Stimulated activated CD8-positive, alpha-beta memory T cell treated with anti-CD3 and anti-CD28 coated beads, Interleukin-7, amount 100 ng/mL, for 48 hours (primary cell): ENCODE measurements at places on chromosomes 4 and X.

DNA sequence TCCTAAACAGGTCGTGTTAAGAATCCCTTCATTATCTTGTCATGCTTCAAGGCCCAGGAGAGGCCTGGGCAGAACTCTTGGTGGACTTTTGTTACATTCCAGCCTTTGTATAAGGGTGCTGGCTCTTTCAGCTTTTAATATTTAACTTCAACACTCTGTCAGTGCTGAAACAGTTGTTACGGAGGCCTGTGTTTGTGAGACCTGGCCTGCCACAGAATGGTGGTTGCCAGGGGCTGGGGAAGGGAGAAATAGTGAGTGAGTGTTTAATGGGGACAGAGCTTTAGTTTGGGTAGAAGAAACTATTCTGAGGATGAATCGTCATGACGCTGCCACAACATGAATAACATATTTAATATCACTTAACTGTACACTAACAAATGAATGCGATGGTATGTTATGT lies 1027.6 kb upstream of the PRKX start:
- DNase-seq: no peak

DNA sequence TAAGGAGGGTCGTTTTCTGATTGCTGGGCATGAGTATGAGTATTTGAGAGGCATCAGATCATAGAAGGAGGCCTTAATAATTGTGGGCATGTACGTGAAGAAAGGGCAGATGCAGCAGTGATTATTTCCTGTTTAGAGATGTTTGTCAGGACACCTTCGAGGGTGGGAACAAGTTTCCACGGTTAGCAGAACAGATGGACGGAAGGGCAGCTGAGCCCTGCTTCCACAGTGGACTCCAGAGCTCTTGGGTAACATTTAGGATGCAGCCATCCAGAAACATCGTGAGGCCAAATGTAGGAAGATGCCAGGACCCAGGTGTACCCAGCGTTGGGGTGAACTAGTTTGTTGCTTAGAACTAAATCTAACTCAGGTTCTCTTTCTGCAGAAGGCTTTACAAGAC lies 231.3 kb upstream of the FAT1 start:
- DNase-seq: no peak

DNA sequence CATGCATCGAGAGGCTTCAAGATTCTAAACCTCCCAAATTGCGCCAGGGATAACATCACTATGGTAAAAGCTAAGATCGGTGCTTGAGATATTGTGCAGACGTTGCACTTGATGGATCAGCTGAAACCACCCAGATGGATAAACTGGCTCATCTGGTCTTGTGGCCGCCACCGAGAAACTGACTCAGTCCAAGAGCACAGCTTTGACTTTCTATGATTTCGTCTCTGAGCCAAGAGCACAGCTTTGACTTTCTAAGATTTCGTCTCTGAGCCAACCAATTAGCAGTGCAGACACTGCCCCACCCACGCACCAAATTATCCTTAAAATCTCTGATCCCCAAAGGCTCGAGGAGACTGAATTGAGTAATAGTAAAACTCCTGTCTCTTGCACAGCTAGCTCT lies 687.2 kb downstream of the FAM133A start:
- DNase-seq: no peak

DNA sequence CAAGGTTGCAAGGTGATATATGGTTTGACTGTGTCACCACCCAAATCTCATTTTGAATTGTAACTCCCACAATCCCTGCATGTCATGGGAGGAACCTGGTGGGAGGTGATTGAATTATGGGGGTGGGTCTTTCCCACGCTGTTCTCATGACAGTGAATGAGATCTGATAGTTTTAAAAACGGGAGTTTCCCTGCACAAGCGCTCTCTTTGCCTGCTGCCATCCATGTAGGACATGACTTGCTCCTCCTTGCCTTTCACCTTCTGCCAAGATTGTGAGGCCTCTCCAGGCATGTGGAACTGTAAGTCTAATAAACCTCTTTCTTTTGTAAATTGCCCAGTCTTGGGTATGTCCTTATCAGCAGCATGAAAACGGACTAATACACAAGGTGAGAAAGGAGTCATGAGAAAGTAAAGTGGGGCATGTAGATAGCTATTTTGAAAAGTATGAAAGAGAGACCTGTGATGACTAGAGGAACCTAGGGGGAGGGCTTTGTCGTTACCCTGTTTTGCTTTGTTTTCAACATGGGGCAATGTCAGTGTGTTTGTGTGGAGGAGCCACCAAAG lies 6.3 kb downstream of the ZBTB49 start:
- no peak for DNase-seq

GRCh38 chr4:20882500-20882899 lies 182.2 kb downstream of the PACRGL start:
- DNase-seq: no peak

GRCh38 chrX:54181202-54181953 lies 1.7 kb downstream of the FAM120C start:
- no peak for DNase-seq

DNA sequence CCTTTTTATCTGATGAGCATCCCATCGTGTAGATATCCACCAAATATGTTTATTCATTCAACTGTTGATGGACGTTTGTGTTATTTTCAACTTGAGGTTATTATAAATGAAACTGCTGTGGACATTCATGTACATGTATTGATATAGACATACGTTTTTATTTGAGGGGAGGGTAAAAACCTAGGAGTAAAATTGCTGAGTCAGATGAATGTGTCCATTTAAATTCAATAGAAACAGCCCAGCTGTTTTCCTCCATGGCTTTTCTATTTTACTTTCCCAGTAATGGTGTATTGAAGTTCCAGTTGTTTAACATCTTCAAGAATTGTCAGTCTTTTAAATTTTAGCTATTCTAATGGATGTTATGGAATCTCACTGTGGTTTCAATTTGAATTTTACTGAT lies 348.7 kb upstream of the GALNTL6 start:
- DNase-seq: no peak

- DNase-seq: no peak
These were observed 1075.7 kb upstream of the PABPC4L start for GRCh38 chr4:135277068-135277979.

DNA sequence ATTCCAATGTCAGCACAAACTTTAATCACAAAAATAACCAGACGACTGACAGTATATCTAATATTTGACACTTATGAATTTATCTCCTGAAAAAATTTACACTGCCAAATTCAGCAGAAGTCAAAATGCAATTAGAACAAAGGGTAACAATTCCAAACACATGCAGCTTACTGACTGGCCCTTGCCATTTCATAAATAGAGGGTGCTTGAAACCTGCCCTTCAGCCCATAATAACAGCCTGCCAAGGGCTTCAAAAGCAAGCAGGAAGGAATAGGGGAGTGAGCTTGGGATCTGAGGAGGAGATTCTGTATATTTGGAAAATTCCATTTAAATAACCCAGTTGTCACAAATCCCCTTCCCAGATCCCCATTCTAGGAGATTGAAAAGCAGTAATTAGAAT lies 66.1 kb upstream of the IQCM start:
- no peak for DNase-seq

DNA sequence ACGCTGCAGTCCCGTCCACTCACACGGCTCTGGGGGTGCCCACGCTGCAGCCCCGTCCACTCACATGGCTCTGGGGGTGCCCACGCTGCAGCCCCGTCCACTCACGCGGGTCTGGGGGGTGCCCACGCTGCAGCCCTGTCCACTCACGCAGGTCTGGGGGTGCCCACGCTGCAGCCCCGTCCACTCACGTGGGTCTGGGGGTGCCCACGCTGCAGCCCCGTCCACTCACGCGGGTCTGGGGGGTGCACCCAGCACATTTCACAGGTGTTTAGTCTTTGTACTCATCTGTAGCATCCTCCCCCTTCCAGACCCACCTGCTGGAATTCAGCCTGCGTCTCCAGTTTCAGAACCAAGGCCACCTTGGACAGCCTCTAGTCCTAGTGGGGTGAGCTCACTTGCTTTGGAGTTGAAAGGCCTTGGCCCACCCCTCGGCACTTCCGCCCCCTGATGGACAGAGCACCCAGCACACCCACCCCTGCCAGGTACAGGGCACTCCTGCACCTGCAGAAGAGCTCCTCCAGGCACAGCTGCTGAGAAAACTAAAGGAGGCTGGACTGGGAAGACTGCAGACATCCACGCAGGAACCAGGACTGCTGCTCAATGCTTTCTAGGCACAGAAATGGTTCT lies 73.0 kb downstream of the ABLIM2 start:
- DNase-seq: no peak

GRCh38 chr4:83701041-83701440 lies 165.1 kb downstream of the GPAT3 start:
- no peak for DNase-seq

DNA sequence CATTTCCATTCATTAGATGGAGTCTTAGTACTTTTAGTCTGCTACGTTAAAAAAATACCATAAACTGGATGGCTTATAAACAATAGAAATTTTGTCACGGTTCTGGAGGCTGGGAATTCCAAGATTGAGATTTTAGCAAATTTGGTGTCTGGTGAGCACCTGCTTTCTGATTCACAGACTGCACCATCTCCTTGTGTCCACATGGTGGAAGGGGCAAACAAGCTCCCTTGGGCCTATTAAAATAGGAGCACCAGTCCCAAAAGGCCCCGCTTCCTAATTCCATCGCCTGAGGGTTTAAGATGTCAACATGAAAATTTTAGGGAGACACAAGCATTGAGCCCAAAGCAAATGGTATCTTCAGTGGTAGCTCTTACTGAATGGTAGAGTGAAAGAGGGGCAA lies 120.5 kb upstream of the MAP9 start:
- no peak for DNase-seq

GRCh38 chr4:168843635-168844034 lies 166.4 kb downstream of the CBR4 start:
- no peak for DNase-seq

DNA sequence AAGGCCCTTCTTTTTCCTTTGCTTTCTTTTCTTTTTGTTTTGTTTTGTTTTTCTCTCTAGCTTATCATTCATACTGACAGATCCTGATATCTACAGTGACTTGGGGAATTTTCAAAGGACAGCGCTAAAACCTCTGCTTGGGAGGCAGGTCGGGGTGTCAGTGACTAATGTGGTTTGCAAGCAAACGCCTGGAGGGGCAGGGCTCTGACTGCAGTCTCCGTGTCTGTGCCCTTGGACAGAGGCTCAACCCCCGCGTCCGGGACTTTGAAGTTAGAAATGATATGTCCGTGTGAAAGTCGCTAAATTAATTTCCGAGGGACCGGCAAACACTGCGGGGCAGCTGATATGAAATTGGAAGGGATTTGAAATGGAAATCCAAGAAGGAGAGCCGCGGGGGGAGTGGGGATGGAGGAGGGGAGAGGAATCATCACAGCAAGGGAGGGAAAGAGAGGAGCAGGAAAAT lies 312.4 kb downstream of the DHRSX start:
- no peak for DNase-seq

GRCh38 chrX:78800114-78800513 lies 52.6 kb downstream of the LPAR4 start:
- DNase-seq: no peak

- DNase-seq: no peak
These were observed 45.5 kb upstream of the RBPJ start for GRCh38 chr4:26275281-26275680.

DNA sequence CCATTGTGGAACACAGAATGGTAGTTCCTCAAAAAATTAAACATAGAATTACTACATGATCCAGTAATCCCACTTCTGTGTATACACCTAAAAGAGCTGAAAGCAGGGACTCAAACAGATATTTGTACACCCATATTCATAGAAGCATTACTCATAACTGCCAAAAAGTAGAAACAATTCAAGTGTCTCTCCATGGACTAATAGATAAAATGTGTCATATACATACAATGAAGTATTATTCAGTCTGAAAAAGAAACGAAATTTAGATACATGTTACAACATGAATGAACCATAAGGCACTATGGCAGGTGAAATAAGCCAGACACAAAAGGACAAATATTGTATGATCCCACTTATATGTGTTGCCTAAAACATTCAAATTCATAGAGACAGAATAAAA lies 145.1 kb downstream of the ANTXR2 start:
- no peak for DNase-seq

DNA sequence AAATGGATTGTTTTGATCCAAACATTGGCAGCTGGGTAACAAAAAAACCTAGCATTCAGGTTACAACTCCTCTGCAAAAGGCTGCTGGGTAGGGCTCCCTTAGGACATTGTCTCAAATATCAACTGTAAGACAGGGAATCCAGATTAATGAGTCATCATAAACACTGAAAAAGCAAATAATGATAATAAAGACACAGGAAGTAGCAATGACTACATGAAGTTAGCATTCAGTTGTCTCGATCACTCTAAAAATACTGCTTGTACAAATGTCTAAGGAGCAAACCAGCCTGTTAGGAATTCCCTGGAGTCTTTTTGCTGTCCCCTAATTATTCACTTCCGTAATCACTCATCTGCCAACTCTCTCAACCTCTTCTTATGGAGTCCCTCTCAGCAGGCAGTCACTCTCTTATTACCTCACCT lies 259.2 kb downstream of the GPC3 start:
- DNase-seq: no peak

GRCh38 chrX:115650449-115650848 lies 89.5 kb downstream of the PLS3 start:
- DNase-seq: no peak

DNA sequence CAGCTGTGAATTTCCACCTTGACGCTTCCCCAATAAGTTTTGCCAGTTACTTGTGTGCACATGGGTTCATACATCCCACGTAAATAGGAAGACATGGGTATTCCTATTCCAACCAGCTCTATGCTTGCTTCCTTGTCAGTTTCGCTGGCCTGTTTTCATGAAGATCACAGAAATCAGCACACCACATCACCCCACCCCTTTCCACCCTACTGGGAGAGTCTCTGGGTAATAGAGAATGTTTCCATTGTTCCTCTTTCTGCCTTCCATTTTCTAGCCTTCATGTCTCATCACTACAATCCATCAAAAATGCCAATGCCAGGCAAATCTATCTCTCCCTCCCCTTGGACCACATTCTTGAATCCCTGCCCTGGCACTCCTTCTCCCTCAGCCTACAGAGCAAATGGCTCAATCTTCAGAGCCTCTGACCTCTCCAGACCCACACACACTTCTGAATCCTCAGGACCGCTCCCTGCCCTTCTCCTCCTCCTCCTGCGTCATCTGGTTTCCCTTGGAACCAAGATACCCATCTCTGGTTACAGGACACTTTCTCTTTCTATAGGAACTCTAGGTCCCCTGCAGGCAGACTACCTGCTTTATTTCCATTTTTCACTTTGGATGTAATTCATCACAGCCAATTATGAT lies 323.3 kb downstream of the DHX15 start:
- DNase-seq: no peak

- no peak for DNase-seq
These were observed 89.0 kb downstream of the GEMIN8 start for GRCh38 chrX:13940671-13941070.

DNA sequence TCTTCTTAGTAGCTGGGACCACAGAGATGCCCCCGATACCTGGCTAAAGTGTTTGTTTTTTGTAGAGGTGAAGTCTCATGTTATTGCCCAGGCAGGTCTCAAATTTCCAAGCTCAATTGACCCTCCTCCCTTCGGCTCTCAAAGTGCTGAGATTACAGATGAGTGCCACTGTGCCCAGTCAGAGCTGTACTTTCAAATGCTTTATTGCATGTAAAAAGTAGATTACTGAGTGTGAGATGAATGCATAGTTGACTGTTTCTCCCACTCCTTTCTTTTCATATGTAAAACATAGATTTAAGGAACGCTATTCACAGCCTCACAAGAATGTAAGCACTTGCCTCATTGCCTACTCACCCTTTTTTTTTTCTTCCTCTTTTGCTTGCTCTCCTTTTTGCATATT lies 984.4 kb upstream of the PABPC4L start:
- DNase-seq: no peak
